ENCODE measurements at places on chromosomes 5 and 9.

DNA sequence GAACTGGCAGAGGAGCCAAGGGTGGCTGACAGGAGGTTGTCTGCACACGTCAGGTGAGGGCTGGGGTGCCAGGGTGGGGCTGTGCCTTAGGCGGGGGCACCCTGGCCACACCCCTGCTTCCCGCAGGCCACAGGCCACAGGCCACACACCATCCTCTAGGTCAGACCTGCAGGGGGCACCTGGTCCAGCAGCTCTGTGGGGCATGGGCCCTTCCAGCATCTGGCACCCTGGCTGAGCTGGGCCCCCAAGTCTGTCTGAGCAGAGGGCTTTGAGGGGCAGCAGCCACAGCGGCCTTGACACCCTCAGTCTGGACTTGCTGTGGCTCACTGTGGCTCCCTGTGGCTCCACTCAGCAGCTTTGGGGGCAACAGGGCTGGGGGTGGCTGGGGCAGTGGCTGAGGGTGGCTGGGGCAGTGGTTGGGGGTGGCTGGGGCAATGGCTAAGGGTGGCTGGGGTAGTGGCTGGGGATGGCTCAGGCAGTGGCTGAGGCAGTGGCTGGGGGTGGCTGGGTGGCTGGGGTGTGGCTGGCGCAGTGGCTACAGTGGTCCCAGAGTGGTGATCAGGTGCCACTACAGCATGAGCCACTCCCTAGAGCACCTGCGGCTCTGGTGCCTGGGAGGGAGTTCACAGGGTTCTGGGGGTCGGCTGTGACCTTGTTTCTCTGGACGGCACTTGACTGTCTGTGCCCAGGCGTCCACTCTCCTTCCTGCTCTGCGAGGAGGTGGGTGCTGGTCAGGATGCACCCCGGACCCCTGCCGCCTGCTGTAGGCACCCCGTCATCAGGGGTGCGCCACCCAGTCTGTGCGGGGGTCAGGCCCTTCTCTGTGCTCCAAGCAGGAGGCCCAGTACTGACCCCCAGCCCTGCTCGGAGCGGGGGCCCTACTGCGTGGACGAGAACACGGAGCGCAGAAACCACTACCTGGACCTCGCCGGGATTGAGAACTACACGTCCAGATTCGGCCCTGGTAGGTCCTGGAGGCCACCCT, 27.1 kb downstream of the NKD2 start:
- no peak for DNase-seq
- H3K27me3 ChIP-seq, result no peaks in the 10 kb centered on the region
- H3K27ac ChIP-seq, result no peak overlapping the region
- peaks cover 4% of the 10 kb centered on the region for H3K4me1 ChIP-seq
- H3K4me3 ChIP-seq, result no peak overlapping the region

DNA sequence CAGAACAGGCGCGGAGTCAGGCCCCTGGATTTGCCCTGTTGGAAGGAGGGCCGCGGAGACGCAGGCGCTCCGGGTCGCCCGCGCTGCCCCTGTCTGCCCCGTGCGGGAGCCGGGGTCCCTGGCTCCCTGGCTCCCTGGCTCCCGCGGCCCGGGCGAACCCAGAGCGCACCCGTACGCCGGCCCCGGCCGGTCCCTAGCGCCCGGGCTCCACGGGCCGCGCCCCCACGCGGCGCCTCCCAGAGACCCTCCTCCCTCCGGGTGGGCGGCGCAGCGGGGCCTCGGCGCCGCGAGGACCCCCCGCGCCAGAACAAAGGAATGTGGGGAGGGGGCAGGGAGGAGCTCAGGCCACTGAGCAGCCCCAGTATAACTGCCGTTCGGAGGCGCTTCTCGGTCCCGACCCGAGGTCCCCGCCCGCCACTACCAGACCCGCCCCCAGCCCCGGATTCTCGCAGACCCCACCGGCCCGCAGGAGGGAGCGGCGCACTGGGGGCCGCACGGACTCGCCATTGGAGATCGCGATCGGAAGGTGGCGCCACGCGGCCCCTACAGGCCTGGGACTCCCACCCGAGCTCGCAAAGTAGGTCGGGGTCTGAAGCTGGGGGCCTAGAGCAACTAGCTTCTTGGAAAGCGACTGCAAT, 2.4 kb downstream of the NFIL3 start:
- peak; percentile 49 for DNase-seq
- peak overlapping the region; percentile 82 for H3K4me3 ChIP-seq
- H3K4me1 ChIP-seq, result peaks cover 4% of the 10 kb centered on the region
- no peaks in the 10 kb centered on the region for H3K36me3 ChIP-seq
- no peak overlapping the region for H3K27ac ChIP-seq

GRCh38 chr5:22844636-22845035, 8.5 kb downstream of the CDH12 start:
- no peaks in the 10 kb centered on the region for H3K4me1 ChIP-seq
- no peaks in the 10 kb centered on the region for H3K36me3 ChIP-seq
- H3K4me3 ChIP-seq, result no peak overlapping the region
- no peaks in the 10 kb centered on the region for H3K27me3 ChIP-seq
- no peak overlapping the region for H3K27ac ChIP-seq

DNA sequence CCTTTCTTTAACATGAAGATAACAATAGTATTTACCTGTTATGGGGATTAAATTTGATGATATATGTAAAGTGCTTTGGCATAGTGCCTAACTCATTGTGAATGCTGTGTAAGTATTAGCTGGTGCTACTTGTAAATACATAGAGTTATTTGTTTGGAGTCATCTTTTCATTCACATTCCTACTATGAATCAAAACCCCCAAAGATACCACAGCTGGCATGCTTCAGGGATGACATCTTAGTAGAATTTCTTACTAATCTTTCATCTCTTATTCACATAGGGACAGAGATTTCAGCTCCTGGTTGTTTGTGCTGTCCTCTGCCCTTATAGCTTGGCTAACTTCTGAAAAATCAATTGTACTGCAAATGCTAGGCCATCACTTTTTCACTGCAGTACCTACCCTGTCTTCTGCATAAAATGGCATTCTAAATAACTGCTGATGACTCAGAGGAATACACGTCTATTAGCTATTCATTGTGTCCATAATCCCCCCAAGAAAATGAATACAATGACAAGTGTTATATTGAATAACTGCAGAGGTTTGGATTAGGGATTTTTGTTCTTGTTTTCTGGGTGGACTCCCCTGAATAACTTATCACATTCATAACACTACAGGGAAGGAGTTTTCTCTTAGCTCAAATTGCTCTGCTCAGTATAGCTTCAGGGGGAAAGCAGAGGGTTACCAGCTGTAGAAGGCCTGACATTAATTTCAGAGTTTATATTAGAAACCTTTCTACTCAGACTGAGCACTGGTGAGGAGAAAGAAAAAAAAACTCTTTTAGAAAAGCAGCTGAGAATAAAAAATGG, 192.2 kb upstream of the C9orf72 start:
- H3K4me1 ChIP-seq, result peaks cover 12% of the 10 kb centered on the region
- H3K36me3 ChIP-seq, result no peaks in the 10 kb centered on the region
- H3K27ac ChIP-seq, result no peak overlapping the region

GRCh38 chr9:92942688-92943616, 4.4 kb upstream of the FGD3 start:
- no peak overlapping the region for H3K4me3 ChIP-seq
- H3K4me1 ChIP-seq, result peaks cover 8% of the 10 kb centered on the region
- no peak for DNase-seq
- H3K36me3 ChIP-seq, result no peaks in the 10 kb centered on the region

DNA sequence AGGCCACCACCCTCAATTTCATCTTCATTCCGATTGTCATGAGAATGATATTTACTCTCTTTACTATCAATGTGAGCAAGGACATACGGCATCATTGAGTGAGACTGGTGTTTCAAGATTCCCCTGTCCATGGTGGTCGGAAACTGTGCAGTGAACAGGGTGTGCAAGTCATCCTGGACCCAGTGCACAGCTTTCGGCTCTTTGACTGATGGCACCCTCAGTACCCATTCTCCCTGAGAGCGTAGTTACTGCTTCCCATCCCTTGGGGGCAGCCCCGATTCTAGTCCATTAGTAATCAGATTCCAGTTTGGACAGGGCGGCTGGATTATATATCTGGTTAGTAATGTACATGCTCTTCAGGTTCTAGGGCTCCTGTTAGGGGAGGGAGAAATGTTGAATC, 61.7 kb upstream of the SUB1 start:
- no peaks in the 10 kb centered on the region for H3K36me3 ChIP-seq
- H3K27me3 ChIP-seq, result no peaks in the 10 kb centered on the region
- H3K4me1 ChIP-seq, result no peaks in the 10 kb centered on the region
- H3K4me3 ChIP-seq, result no peak overlapping the region
- H3K27ac ChIP-seq, result no peak overlapping the region
- DNase-seq, result no peak

DNA sequence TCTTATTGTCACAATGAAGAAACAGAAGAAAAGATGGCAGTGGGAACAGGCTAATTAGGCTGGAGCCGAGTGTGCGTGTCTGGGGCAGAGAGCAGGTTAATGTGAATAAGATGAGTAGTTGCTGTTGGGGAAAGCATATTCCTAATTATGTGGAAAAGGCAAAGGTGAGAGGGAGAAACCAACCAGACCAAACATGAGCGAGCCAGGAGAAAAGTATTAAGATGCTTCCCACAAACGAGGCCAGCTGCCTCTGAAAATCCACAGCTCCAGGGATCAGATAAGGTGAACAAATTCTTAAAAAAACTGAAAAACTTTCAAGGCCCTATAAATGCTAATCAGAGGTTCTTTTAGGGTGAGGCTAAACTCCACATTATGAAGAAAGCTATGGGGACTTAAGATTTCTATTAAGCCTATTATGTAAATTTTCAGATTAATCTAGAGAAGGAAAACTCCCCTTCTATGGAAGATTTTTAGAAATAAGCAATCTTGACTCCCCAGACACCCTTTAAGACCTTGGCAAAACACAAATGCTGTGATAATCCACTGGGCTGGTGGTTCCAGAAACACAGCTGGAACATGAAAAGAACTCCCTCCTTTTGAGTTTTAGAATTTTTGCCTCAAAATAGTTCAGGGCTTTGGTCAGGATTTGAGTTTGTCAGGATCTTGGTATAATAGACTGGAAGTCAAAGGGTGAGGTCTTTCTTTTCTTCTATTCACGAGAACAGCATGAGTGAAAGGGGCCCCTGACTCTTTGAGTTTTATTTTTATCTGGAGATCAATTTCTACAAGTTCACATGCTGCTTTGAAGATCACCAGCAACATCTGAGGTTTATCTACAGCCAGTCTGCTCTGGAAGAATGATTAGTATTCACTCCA, 238.1 kb downstream of the SPOCK1 start:
- H3K4me3 ChIP-seq, result no peak overlapping the region
- no peak for DNase-seq

DNA sequence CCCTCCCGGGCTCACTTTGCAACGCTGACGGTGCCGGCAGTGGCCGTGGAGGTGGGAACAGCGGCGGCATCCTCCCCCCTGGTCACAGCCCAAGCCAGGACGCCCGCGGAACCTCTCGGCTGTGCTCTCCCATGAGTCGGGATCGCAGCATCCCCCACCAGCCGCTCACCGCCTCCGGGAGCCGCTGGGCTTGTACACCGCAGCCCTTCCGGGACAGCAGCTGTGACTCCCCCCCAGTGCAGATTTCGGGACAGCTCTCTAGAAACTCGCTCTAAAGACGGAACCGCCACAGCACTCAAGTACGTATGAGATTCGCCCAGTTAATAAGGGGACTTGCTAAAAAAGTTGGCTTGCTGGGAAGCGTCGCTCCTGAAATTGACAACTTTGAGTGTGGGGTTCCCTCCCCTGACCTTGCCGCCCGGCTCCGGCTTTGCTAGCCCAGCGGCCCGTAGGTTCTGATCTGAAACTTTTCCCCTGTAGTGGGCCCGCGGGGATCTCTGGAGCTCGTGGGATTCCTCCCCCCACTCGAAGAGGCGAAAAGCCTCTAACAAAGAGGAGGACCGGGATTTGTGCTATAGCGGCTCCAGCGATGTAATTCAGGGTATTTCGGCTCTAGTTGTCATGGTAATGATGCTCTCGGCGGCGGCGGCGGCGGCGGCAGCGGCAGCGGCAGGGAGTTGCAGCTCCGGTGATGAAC, 572 bp downstream of the NR4A3 start:
- DNase-seq, result peak; percentile 69
- H3K4me3 ChIP-seq, result peak overlapping the region; percentile 69
- H3K4me1 ChIP-seq, result peaks cover 7% of the 10 kb centered on the region
- H3K36me3 ChIP-seq, result no peaks in the 10 kb centered on the region
- peak overlapping the region; percentile 67 for H3K27ac ChIP-seq

DNA sequence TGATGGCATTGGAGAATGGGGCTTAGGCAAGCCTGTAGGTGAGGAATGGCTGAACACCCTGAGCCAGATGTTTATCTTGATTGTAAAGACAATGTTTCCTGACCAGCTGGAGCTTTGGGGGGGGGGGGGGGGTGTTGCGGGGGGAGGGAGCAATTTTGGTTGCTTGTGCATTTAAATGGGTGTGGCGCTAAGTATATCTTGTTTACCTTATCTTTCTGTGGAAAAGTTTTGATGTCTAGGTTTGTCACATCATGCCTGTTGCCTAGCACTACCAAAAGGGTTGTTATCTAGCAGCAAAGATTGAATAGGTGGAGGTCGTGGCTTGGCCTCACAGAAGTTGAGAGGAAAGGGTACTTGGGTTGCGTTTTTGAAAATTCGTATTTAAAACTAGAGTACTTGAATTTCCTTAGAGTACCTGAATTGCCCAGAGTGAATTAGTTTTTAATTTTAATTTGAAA, 1.3 kb downstream of the SMAD5 start:
- DNase-seq, result no peak
- H3K27me3 ChIP-seq, result no peaks in the 10 kb centered on the region
- peaks cover 5% of the 10 kb centered on the region for H3K4me1 ChIP-seq
- H3K4me3 ChIP-seq, result peak overlapping the region; percentile 93

DNA sequence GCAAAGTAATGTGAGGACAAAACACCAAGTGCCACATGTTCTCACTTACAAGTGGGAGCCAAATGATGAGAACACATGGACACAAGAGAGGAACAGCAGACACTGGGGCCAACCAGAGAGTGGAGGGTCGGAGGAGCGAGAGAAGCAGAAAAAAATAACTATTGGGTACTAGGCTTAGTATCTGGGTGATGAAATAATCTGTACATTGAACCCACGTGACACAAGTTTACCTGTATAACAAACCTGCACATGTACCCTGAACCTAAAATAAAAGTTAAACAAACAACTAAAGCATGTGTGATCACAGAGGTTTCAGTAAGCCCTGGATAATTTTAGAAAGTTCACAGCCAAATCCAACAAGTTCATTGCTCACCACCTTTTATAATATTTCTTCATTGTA, 160.1 kb downstream of the TENT4A start:
- H3K27ac ChIP-seq, result no peak overlapping the region
- no peaks in the 10 kb centered on the region for H3K36me3 ChIP-seq
- no peaks in the 10 kb centered on the region for H3K4me1 ChIP-seq

DNA sequence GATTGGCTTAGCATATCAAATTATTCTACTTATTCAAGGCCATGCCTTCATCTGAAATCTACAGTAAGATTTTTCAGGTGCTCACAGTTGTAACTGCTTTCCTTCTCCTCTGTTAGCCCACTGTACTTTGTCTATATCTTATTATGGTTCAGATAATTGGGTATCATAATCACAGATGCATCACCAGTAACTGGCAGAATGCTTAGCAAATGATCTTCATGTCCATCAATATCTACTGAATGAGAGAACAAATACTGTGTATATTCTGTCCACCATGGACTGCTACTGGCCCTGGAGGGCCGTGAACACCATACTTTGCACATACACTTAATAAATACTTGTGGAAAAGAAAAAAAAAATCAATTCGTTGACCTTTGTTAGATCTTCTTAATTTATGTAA, 96.2 kb downstream of the MEF2C start:
- H3K4me3 ChIP-seq, result no peak overlapping the region
- DNase-seq, result no peak
- H3K4me1 ChIP-seq, result peaks cover 19% of the 10 kb centered on the region
- no peak overlapping the region for H3K27ac ChIP-seq
- no peaks in the 10 kb centered on the region for H3K27me3 ChIP-seq

GRCh38 chr5:96176022-96176421, 214.4 kb upstream of the ELL2 start:
- no peaks in the 10 kb centered on the region for H3K36me3 ChIP-seq
- no peaks in the 10 kb centered on the region for H3K27me3 ChIP-seq
- H3K27ac ChIP-seq, result no peak overlapping the region
- no peak overlapping the region for H3K4me3 ChIP-seq
